Heart left ventricle (tissue), 16 donors: ENCODE measurements at places on chromosomes 1 and 21.

DNA sequence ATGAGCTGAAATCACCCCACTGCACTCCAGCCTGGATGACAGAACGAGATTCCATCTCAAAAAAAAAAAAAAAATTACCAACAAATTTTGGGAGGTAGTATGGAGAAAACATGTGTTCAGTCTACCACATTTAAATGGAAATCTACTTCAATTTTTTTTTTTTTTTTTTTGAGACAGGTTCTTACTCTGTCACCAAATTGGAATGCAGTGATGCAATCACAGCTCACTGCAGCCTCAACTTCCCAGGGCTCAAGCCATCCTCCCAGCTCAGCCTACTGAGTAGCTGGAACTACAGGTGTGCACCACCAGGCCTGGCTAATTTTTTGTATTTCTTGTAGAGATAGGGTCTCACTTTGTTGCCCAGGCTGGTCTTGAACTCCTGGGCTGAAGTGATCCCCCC, 82.1 kb downstream of the GFI1 start:
- no peak for DNase-seq
- H3K36me3 ChIP-seq, result no peaks in the 10 kb centered on the region
- no peaks in the 10 kb centered on the region for H3K27me3 ChIP-seq
- H3K4me1 ChIP-seq, result no peaks in the 10 kb centered on the region
- no peak overlapping the region for H3K4me3 ChIP-seq

GRCh38 chr1:14625572-14625971, 27.1 kb downstream of the KAZN start:
- no peaks in the 10 kb centered on the region for H3K4me1 ChIP-seq
- H3K36me3 ChIP-seq, result no peaks in the 10 kb centered on the region
- H3K4me3 ChIP-seq, result no peak overlapping the region

DNA sequence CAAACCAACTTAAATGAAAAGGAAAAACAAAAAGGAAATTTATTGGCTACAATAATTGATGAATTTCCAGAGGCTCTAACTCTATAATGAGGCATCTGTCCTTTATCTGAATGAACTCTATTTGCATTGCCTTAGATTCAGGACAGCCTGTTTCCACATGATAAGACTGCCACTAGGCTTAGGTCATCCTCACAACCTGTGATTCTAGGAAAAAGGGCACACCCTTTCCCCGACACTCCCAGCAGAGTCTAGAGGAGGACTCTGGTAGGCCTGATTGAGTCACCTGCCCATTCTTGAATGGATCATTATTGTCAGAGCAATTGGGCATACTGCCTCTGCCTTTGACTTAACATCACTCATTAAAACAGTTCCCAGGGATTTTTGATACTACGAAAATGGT, 262.8 kb downstream of the TPR start:
- H3K27me3 ChIP-seq, result no peaks in the 10 kb centered on the region
- H3K4me3 ChIP-seq, result no peak overlapping the region
- no peaks in the 10 kb centered on the region for H3K4me1 ChIP-seq
- DNase-seq, result no peak
- no peaks in the 10 kb centered on the region for H3K36me3 ChIP-seq
- no peak overlapping the region for H3K27ac ChIP-seq

DNA sequence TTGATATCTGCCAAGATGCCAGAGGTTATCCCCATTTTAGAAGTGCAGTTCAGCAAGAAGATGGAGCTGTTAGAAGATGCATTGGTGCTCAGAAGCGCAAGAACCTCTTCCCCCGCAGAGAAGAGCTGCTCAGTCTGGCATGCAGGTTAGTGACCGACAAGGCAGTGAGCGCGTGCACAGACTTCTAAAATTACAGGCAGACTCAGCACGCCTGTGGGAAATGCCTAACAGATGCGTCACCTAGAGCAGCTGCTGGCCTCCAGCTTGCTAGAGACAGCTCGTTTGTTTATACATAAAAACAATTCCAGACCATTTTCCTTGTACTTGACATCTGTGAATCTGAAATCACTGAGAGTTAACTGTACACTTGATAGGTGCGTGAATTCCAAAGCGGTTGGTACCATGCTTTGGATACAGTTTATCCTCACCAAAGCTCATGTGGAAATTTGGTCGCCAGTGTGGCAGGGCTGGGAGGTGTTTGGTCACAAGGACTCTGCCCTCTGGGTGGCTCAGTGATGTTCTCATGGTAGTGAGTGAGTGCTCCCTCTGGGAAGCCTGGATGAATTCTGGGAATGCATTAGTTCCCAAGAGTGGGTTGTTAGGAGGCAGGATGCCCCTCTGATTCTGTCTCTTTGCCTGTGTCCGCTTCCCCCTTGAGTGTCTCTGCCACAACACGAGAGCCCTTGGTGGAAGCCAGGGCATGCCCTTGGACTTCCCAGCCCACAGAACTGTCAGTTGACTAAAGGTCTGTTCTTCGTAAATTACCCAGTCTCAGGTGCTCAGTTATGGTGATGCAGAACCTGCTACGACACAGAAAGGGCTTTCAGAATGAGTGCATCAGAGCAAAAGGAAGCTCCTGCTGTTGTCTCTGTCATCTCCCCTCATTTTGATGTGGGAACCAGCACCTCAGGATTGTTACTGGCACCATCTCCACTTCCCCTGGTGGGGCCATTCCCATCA, 24.4 kb downstream of the SNAP47 start:
- peak overlapping the region; percentile 84 for H3K27ac ChIP-seq
- no peaks in the 10 kb centered on the region for H3K27me3 ChIP-seq
- H3K36me3 ChIP-seq, result peaks cover 36% of the 10 kb centered on the region
- H3K4me1 ChIP-seq, result peaks cover 40% of the 10 kb centered on the region
- H3K4me3 ChIP-seq, result no peak overlapping the region

- H3K27me3 ChIP-seq, result no peaks in the 10 kb centered on the region
- no peak overlapping the region for H3K4me3 ChIP-seq
- H3K36me3 ChIP-seq, result peaks cover 97% of the 10 kb centered on the region
- H3K27ac ChIP-seq, result no peak overlapping the region
- DNase-seq, result no peak
- H3K4me1 ChIP-seq, result no peaks in the 10 kb centered on the region
Measured at GRCh38 chr1:28205243-28205642, 27.6 kb downstream of the DNAJC8 start.

DNA sequence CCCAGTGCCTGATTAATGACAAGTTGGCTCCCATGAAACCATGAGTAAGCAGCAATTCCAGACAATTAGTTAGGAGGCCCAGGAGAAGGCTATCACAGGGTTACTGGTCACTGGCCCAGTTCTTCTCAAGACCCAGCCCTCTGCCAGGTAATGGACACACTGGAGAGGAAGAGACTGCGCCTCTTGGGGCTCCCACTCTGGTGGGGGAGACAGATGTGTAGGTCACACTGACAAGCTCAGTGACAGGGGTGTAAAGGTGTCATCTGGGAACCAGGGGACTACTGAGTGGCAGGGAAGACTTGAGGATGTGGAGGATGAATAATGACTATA, 4.9 kb downstream of the HPCA start:
- H3K36me3 ChIP-seq, result no peaks in the 10 kb centered on the region
- no peak overlapping the region for H3K27ac ChIP-seq
- H3K27me3 ChIP-seq, result peaks cover 47% of the 10 kb centered on the region
- DNase-seq, result no peak

DNA sequence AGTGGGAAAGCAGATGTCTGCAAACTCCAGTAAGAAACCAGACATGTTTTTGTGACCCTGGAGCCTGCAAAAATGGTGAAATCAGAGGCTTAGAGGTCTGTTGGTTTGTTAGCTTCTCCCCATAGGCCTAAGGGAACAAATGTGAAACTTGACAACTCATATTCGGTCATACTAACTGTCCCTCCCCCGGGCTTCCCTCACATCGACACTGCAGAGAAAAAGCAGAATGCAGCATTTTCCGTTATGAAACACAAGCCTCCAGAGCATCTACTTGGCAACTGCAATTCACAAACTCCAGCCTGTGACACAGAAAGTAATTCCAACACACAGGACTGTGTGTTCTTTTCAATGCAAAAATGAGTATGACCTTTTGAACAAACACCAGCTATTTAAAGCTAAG, 3.7 kb downstream of the KCNA2 start:
- no peaks in the 10 kb centered on the region for H3K36me3 ChIP-seq
- H3K27ac ChIP-seq, result no peak overlapping the region
- peaks cover 1% of the 10 kb centered on the region for H3K4me1 ChIP-seq
- DNase-seq, result peak; percentile 16

DNA sequence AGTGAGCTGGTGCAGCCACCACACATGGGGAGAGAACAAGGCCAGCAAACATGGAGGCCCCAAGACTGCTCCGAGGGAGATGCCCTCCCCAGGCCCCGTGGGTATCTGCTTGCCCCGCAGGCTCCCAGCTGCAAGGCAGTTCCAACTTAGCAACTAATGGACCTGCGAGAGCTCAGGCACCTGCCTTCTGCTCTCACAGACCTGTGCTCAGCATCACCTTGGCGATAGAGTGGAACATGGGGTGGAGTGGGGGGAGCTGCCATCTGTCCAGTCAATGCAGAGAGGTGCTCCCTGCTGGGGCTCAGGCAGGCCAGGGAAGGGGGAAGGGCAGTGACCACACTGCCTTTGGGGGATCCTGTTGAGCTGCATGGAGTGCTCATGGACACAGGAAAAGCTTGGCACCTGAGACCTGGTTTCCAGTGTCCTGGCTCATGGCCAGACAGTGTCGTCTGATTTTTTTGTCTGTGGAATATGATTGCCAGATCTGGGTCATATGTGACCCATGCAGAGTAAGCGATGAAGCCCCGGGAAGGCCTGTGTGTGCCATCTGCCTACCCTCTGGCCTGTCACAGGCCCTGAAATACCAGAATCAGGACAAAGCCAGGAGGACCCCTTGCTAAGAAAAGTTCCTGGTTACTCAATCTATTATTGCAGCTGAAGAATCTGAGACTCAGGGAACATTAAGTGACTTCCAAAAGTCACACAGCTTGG, 39.9 kb upstream of the TENT5C start:
- no peaks in the 10 kb centered on the region for H3K36me3 ChIP-seq
- H3K27ac ChIP-seq, result no peak overlapping the region
- H3K4me1 ChIP-seq, result no peaks in the 10 kb centered on the region
- no peak overlapping the region for H3K4me3 ChIP-seq
